ENCODE measurements at places on chromosomes 4 and X.

- DNase-seq: no peak
These were observed 87.0 kb downstream of the SPCS3 start for GRCh38 chr4:176406736-176407135.

GRCh38 chr4:103012551-103012950 is 7.0 kb downstream of the SLC9B1 start:
- DNase-seq: no peak

DNA sequence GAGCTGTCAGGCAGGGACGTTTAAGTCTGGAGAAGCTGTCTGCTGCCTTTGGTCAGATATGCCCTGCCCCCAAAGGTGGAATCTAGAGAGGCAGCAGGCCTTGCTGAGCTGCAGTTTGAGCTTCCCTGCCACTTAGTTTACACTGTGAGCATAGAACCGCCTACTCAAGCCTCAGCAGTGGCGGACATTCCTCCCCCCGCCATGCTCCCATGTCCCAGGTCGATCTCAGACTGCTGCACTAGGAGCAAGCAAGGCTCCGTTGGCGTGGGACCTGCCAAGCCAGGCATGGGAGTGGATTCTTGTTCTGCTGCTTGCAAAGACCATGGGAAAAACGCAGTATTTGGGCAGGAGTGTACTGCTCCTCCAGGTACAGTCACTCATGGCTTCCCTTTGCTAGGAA is 24.3 kb downstream of the PLK4 start:
- no peak for DNase-seq

- DNase-seq: no peak
These were observed 2.6 kb downstream of the NSD2 start for GRCh38 chr4:1873776-1874175.

GRCh38 chr4:168699224-168699878 is 202.5 kb downstream of the PALLD start:
- DNase-seq: no peak

- no peak for DNase-seq
These were observed 56.0 kb upstream of the STPG2 start for GRCh38 chr4:98199247-98199646.

DNA sequence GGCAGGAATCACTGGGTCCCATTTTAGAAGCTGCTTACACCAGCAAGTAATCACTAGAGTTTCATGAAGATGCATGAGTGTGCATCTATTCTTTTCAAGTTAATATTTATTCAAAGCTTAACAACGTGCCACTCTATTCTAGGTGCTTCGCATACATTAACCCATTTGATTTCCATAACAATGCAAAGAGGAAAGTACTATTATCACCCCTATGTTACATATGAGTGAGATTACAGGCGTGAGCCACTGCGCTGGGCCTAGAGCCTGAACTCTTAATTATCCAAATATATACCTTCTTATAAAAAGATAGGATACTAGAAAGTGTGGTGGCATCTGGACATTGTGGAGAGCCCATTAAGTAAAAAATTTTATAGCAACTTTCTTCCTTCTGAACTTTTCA is 65.4 kb downstream of the CXCL13 start:
- DNase-seq: peak; percentile 11

GRCh38 chr4:39976945-39977488 is 694 bp downstream of the PDS5A start:
- peak; percentile 75 for DNase-seq

DNA sequence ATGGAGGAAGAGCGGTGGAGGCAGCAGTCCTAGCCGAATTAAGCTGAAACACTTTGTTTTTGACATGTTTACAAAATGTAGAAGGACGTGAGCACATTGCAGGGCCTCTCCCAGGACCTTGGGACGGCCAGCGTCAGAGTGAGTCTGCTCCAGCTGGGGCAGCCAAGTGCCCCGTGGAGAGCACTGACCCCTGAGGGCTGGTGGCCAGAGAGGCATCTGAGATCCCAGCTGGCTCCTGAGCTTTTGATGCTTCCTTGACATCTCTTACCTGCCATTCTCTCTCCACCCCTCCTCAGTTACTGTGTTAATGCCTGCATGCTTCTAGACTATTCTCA is 24.7 kb downstream of the NAT8L start:
- DNase-seq: no peak

- no peak for DNase-seq
These were observed 20.1 kb upstream of the TCEAL4 start for GRCh38 chrX:103565197-103565596.

DNA sequence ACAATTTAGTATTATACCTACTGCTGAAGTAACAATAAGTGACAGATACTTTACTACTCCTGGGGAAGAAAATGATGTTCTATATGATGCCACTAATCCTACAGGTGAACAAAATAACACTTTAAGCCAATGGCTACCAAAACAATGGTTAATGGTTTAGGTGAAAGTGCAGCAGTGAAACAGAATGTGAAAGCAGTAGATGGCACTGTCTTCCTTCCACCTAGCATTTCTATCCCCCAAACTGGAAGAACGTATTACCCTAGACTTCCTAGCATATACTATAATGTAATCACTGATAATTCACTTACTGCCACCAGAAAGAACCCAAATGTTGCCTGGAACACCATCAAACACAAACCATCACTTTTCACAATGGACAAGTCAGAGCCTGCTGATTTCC is 18.9 kb upstream of the CABS1 start:
- no peak for DNase-seq

DNA sequence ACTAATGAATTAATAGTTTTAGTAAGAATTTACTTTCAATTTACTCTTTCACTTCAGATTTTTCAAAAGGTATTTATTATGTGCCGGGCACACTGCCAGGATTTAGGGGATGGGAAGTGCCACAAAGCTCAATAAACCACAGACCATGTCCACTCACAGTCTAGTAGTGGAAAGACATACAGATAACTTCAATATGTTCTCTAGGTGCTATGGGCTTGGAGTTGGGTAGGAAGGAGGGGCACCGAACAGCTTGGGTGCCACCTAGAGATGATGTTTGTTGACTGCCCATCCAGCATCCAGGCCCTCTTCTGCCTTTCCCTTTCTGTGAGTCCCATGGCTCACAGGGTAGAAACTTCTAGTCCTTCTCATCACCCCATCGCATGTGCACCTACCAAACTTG is 17.8 kb downstream of the MFAP3L start:
- DNase-seq: no peak

GRCh38 chrX:130097507-130098209 is 12.6 kb downstream of the ELF4 start:
- DNase-seq: peak; percentile 33

- DNase-seq: peak; percentile 69
These were observed 1.1 kb downstream of the KLHL15 start for GRCh38 chrX:24025741-24026403.

DNA sequence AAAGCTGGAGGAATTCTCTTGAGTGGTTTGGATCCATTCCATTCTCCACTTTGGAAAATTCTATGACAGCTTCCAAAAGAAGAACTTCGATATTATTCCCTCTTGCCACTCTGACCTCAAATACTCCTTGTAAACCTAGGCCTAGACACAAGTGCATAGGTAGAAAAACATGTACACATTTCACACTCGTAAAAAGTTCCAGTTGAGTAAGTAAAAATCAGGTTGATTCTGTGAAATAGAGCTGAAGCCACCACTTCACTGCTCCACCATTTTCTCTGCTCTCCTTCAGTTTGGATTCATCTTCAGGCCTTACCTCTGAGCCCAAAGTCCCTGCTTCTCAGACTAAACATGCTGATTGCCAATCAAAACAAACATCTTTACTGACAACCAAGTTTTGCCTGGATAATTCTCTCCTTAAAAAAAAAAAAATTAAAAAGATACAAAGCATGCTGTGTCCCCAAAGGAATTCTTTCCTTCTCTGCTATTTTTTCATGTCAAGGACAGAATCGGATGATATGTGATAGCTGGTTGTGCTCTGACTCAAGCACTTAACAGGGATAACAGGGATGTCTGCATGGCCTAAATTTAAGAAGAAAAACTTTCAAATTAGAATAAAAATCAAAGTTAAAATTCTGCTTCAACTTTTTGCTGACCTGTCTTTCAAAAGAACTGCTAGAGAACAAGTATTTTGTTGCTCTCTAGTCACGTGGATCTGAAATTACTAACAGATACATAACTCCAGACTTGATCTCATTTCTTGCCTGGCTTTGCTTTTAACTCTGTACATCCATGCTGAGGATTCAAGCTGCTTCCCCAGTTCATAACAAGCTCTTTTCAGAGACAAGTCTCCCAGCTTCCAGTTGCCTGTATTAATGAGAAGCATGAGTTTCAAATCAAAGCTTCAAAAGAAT is 420.9 kb upstream of the INTU start:
- DNase-seq: no peak

GRCh38 chr4:1354136-1354982 is 7.4 kb downstream of the UVSSA start:
- DNase-seq: no peak

DNA sequence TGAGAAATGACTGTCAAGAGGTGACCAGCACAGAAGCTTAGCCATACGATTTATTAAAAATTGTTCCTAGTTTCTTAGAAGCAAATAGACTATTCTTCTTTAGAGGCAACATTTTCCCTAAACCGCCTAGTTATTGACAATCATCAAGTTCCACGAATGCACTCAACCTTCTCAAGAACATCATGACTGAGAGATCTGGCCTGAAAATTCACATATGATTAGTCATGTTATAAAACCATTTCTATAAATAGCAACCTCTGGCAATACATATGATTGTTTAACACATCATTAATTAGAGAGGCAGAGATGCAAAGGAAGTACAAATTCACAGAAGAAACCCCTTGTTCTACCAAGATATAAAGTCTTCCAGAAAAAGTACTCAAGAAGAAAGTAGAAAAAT is 6.7 kb downstream of the NUP62CL start:
- no peak for DNase-seq

DNA sequence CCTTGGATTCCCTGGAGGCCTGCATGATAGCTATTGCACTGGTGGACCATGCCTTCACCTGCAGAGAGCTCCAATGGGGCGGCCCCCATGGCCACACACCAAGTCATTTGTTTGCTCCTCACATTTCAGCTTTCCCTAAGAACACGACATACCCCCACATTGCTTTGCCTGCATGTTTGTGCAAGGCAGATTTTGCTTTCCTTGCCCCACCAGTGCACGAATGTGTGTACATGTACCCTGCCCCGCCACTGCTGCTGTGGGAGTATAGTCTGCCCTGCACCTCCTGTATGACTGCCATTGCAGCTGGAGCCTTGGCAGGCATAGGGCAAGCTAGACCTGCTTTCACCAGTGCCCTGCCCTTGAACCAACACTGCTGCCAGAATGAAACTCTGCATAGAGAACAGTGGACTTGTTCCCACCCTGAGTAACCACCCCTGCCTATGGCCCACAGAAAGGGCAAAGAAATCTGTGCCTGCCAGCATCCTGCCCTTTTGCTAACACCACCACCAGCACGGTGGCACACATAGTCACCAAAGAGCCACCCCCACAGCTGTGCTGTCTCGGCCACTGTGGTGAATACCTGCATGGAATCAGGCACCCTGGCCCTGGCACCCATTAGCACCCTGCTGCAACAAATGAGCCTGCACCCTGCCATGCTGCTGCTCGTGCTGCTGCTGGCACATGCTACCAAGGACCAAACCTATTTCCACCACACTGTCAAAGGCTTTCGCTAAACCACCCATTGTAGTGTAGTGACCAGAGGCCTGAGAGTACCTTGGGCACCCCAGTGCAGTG is 661.7 kb upstream of the FAM241A start:
- DNase-seq: no peak

DNA sequence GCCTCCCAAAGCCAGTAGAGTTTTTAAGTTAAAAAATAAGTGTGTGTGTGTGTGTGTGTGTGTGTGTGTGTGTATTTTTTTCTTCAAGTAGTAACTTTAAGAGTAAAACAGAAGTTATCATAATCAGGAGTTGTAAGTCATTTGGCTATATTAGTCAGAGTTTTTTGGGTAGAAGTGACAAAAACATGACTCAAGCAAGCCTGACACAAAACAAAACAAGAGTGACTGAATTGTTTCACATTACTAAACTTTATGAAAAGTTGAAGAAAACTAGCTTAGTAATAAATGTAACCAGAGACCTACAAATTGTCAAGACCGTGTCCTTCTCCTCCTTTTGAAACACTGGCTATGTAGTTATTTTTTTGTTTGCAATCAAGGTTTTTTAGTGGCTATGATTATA is 738.0 kb upstream of the PITX2 start:
- no peak for DNase-seq

GRCh38 chr4:65482410-65482809 is 187.9 kb downstream of the EPHA5 start:
- DNase-seq: no peak

DNA sequence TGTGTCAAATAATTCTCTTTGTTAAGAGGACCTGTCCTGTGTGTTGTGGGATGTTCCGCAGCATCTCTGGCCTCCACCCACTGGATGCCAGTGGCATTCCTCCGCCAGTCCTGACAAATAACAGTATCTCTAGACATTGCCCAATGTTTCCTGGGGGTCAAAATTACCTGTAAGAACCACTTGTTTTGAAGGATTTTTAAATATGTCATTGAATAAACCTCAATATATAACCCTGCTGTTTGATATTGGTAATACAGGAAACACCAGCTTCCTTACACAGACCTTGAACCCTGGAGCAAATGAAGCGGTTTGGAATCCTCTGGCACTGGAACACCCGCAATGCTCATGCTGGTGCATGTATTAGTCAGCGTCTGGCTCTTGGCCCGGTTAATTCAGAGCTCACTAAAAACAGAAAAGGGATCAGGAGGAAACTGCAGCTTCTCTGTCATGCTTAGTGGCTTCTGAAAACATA is 101.3 kb downstream of the TBL1X start:
- no peak for DNase-seq

- no peak for DNase-seq
These were observed 65.2 kb downstream of the GALNT7 start for GRCh38 chr4:173233857-173234256.

DNA sequence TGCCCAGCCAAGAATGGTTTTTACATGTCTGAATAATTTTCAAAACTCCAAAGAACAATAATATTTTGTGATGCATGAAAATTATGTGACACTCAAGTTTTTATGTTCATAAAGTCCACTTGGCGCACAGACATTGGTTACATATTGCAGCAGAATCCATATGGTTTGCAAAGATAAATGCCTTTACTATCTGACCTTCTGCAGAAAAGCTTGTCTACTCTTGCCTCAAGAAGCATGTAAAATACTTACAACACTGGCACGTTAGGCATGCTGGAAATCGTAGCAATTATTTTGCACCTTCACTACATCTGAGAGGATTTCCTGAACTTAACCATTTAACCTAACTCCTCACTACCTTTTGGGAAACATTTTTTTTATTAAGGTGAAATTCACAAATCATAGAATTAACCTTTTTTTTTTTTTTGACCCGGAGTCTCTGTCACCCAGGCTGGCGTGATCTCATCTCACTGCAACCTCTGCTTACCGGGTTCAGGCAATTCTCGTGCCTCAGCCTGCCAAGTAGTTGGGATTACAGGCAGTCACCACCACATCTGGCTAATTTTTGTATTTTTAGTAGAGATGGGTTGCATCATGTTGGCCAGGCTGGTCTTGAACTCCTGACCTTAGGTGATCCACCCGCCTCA is 3.5 kb upstream of the XG start:
- DNase-seq: no peak

DNA sequence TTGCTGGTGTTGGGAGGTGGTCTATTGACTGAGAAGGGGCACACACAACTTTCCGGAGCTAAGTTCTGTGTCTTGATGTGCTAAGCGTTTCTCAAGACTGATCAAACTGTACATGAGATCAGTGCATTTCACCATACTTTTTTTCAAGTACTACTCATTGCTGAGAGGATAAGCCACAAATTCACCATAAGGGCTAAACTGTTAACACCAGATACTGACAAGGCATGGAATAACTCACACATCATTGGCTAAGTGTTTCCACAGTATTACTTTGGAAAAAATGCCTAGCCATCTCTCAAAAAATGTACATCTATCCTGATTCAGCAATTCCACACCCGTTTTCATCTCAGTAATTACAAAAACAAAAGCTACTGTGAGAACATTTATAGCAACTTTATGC is 13.0 kb downstream of the RBMX start:
- no peak for DNase-seq

Measured in NCI-H146 (cell line).